ENCODE measurements at places on chromosomes 13 and 19. TPM values are rescaled to one million over a fixed set of nuclear protein-coding genes. Genes with fewer than 3 reads are reported as not detected.
A peak's percentile ranks its signal among the peaks of the same experiment; 100 is the strongest.

Gene CEACAM8
- total RNA-seq, result 1.1 TPM

GRCh38 chr19:9070066-9070465 lies 16.8 kb upstream of the OR1M1 start:
- no peaks in the 10 kb centered on the region for H3K4me1 ChIP-seq
- no peak overlapping the region for H3K4me3 ChIP-seq
- H3K36me3 ChIP-seq, result no peaks in the 10 kb centered on the region
- H3K27ac ChIP-seq, result no peak overlapping the region
- no peaks in the 10 kb centered on the region for H3K27me3 ChIP-seq

GRCh38 chr19:8332976-8333766 lies 9.9 kb downstream of the KANK3 start:
- no peak overlapping the region for H3K4me3 ChIP-seq
- no peak overlapping the region for H3K27ac ChIP-seq
- peaks cover 27% of the 10 kb centered on the region for H3K27me3 ChIP-seq
- H3K4me1 ChIP-seq, result peaks cover 26% of the 10 kb centered on the region

GRCh38 chr13:20566468-20566897 lies 474 bp upstream of the IFT88 start:
- peak overlapping the region; percentile 93 for H3K27ac ChIP-seq
- no peaks in the 10 kb centered on the region for H3K27me3 ChIP-seq
- peaks cover 9% of the 10 kb centered on the region for H3K4me1 ChIP-seq
- no peaks in the 10 kb centered on the region for H3K36me3 ChIP-seq

- H3K27ac ChIP-seq, result peak overlapping the region; percentile 66
- no peak for DNase-seq
- H3K4me3 ChIP-seq, result no peak overlapping the region
- peaks cover 25% of the 10 kb centered on the region for H3K4me1 ChIP-seq
- no peaks in the 10 kb centered on the region for H3K27me3 ChIP-seq
Measured at GRCh38 chr13:110531671-110532083, 29.8 kb downstream of the RAB20 start.

DNA sequence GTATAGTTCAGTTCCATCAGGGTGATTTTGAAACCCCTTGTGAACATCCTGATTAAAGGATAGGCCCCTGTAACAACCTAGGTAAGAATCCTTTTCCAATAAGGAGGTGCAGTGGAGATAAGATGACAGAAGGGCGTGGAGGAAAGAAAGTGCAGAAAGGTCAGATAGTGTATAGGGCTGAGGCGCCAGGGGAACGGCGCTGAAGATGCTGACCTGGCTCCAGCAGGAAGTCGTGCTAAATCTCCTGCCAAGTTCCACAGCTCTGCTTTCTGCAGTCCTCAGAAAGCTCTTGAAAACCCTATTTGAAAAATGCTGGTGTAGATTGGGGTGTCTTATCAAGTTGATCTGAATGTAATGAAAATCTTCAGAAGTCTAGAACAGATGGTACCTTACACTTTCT lies 221.7 kb downstream of the COG6 start:
- DNase-seq, result no peak
- no peaks in the 10 kb centered on the region for H3K36me3 ChIP-seq
- no peak overlapping the region for H3K27ac ChIP-seq
- no peak overlapping the region for H3K4me3 ChIP-seq

DNA sequence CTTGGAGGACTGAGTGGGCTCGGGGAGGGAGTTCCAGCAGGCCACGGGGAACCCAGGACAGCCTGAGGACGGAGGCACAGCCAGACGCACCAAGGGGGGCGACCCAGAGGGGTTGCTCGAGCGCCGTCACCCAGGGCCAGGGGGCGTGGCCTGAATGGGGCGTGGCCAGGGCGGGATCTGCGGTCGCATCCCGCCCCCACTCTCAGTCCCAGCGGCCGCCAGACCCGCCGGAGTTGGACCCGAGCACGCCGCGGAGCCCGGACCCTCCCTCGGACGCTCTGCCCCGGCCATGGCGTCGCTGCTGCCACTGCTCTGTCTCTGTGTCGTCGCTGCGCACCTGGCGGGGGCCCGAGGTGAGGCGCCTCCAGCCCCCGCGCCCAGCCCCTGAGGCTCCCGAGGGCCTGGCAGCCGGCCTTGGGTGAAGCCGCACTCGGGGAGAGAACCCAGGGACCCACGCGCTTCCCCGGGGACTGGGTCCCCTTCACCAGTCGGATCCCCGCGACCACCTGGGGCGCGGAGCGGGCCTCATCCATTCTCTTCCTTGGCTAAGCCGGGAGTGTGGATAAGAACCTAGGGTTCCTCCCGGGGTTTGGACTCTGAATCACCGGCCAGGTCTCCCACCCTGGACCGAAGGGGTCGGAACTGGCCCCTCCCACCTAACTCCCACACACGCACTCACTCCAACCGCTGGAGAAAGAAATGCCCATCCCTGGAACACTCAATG lies at the start of gene CILP2:
Gene CILP2, plus strand, starts transcription at position 205 of the 724 bp plus-strand sequence. Its CDS starts 85 bp downstream, at position 290.
- peak within 1 kb of the TSS; percentile 21 for H3K4me3 ChIP-seq
- H3K27ac ChIP-seq, result no peak within 1 kb of the TSS
- no peaks in the 10 kb centered on the region for H3K36me3 ChIP-seq
- H3K27me3 ChIP-seq, result peaks cover 40% of the 10 kb centered on the region
- peak; percentile 93 for DNase-seq

DNA sequence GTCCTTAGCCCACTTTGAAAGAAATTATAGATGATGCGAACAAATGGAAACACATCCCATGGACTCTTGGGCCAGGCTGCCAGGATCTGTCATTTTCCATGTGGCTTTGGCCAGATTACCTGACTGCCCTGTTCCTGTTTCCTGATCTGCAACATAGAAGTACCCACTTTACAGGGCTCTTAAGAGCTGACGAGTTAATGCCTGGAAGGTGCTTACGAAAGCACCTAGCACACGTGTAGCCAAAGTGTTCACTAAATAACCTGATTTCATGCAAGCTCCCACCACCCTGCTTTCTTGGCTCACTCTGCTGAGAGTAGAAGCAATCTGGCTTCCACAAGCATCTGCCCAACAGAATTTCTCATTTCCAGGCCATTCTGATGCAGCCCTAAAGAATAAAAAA lies 575.2 kb downstream of the MYO16 start:
- H3K4me3 ChIP-seq, result no peak overlapping the region
- DNase-seq, result no peak
- no peaks in the 10 kb centered on the region for H3K4me1 ChIP-seq
- no peaks in the 10 kb centered on the region for H3K27me3 ChIP-seq
- no peaks in the 10 kb centered on the region for H3K36me3 ChIP-seq

DNA sequence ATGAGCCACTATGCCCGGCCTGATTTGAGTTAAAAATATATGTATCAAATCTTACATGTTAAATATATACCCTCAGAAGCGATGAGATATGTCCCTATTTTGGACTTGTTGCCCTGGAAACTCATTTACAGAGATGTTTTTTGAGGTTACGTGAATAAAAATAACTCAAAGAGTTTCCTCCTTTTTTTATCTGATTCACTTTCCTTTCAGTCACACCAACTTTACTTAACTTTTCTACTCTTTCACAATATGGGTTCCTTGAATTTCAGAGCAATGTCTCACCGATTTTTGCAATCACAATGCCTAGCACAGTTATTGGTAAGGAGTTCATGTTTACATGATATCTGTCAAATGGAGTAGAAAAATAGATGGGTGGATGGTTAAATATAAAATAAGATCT lies 2.3 kb downstream of the OR7C2 start:
- H3K36me3 ChIP-seq, result no peaks in the 10 kb centered on the region
- H3K27me3 ChIP-seq, result no peaks in the 10 kb centered on the region
- H3K4me1 ChIP-seq, result no peaks in the 10 kb centered on the region
- no peak for DNase-seq

GRCh38 chr19:33804021-33804799 lies 7.5 kb downstream of the KCTD15 start:
- no peak overlapping the region for H3K4me3 ChIP-seq
- DNase-seq, result no peak
- H3K4me1 ChIP-seq, result no peaks in the 10 kb centered on the region
- peaks cover 6% of the 10 kb centered on the region for H3K36me3 ChIP-seq

- H3K27ac ChIP-seq, result no peak overlapping the region
- no peak overlapping the region for H3K4me3 ChIP-seq
- peaks cover 4% of the 10 kb centered on the region for H3K4me1 ChIP-seq
- H3K36me3 ChIP-seq, result no peaks in the 10 kb centered on the region
- no peaks in the 10 kb centered on the region for H3K27me3 ChIP-seq
Measured at GRCh38 chr13:99208845-99209527, 8.3 kb downstream of the UBAC2 start.

- peaks cover 52% of the 10 kb centered on the region for H3K4me1 ChIP-seq
- peak overlapping the region; percentile 9 for H3K4me3 ChIP-seq
- H3K27ac ChIP-seq, result peak overlapping the region; percentile 84
- no peaks in the 10 kb centered on the region for H3K36me3 ChIP-seq
- no peak for DNase-seq
Measured at GRCh38 chr19:34269968-34270621, 15.7 kb downstream of the GARRE1 start.

Gene KBTBD6
- total RNA-seq, result 5.0 TPM

Gene METTL21C
- not detected for total RNA-seq

DNA sequence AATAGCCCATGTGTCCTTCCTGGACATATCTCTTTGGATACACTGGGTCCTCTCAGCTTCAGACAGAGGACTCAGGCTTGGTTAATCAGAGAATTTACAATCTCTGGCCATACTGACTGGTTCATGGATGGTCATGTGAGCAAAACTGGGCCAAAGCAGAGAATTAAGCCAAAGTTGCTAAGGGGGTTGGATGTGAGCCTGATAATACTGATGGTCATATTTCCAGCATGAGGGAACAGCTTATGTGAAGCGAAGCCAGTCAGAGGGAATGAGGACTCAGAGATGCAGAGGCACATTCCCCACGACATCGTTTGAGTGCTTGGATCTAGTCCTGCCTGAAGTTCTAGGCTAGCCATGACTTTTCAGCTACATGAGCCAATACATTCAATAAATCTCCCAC lies 22.0 kb upstream of the LRRC4B start:
- DNase-seq, result no peak
- no peak overlapping the region for H3K4me3 ChIP-seq
- H3K27me3 ChIP-seq, result no peaks in the 10 kb centered on the region
- no peak overlapping the region for H3K27ac ChIP-seq
- H3K36me3 ChIP-seq, result no peaks in the 10 kb centered on the region

- H3K4me1 ChIP-seq, result no peaks in the 10 kb centered on the region
- no peaks in the 10 kb centered on the region for H3K36me3 ChIP-seq
- H3K27me3 ChIP-seq, result no peaks in the 10 kb centered on the region
Measured at GRCh38 chr19:21680026-21680425, 87.4 kb downstream of the ZNF100 start.

Gene ZNF91
- 48.2 TPM for total RNA-seq

GRCh38 chr13:98393873-98394272 lies 183.0 kb downstream of the STK24 start:
- no peak overlapping the region for H3K27ac ChIP-seq
- H3K36me3 ChIP-seq, result peaks cover 10% of the 10 kb centered on the region
- DNase-seq, result no peak
- no peak overlapping the region for H3K4me3 ChIP-seq
- peaks cover 8% of the 10 kb centered on the region for H3K4me1 ChIP-seq

DNA sequence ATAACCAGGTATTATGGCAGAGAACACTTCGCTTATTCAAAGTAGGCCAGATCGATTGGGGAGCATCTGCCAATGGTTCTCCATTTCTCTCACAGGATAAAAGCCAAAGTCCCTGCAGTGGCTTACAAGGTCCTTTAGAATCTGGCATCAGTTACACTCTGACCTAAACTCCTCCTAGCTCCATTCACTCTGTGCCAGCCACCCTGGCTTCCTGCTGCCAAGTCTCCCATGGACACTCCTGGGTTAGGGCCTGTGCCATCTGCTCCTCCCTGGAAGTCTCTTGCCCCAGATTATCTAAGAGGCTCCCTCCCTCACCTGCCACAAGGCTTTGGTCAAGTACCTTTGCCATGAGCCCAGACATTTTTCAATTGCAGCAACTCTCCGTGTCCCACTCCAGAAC lies 649.2 kb downstream of the DACH1 start:
- no peaks in the 10 kb centered on the region for H3K27me3 ChIP-seq
- H3K4me3 ChIP-seq, result no peak overlapping the region
- no peak overlapping the region for H3K27ac ChIP-seq
- DNase-seq, result no peak

DNA sequence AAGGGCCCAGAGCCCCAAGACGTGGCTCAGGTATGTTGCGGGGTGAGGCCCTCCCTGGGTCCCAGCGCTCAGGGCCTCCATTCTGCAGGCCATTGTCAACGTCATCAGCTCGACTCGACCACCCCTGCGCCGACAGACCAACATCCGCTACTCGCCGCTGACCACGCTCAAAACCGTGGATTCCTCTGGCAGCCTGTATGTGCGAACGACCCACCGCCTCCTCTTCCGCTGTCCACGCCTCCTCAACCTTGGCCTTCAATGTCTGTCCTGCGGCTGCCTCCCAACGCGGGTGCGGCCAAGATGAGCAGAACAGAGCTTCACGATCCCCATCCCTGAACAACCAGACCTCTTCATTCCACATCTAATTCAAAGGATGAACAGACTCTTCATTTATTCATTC lies 8.2 kb downstream of the RDH8 start:
- no peaks in the 10 kb centered on the region for H3K27me3 ChIP-seq
- no peak overlapping the region for H3K27ac ChIP-seq

DNA sequence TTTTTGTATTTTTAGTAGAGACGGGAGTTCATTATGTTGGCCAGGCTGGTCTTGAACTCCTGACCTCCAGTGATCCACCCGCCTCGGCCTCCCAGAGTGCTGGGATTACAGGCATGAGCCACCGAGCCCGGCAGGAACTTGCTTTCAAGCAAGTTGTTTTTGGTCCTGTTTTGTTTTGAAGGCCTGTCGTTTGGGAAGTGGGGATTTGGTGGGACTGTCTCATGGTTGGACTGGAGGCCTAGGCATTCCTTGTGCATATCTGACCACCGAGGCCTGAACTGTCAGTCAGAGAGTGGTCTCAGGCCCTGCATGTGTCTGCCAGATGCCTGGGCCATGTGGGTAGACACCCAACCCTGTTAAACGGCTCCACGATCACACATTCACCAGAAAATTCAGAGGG lies 26.3 kb downstream of the UBXN6 start:
- H3K27ac ChIP-seq, result no peak overlapping the region
- H3K27me3 ChIP-seq, result no peaks in the 10 kb centered on the region
- peaks cover 6% of the 10 kb centered on the region for H3K4me1 ChIP-seq
- peaks cover 39% of the 10 kb centered on the region for H3K36me3 ChIP-seq
- no peak for DNase-seq
- no peak overlapping the region for H3K4me3 ChIP-seq

Gene ZNF699
- 18.9 TPM for total RNA-seq

DNA sequence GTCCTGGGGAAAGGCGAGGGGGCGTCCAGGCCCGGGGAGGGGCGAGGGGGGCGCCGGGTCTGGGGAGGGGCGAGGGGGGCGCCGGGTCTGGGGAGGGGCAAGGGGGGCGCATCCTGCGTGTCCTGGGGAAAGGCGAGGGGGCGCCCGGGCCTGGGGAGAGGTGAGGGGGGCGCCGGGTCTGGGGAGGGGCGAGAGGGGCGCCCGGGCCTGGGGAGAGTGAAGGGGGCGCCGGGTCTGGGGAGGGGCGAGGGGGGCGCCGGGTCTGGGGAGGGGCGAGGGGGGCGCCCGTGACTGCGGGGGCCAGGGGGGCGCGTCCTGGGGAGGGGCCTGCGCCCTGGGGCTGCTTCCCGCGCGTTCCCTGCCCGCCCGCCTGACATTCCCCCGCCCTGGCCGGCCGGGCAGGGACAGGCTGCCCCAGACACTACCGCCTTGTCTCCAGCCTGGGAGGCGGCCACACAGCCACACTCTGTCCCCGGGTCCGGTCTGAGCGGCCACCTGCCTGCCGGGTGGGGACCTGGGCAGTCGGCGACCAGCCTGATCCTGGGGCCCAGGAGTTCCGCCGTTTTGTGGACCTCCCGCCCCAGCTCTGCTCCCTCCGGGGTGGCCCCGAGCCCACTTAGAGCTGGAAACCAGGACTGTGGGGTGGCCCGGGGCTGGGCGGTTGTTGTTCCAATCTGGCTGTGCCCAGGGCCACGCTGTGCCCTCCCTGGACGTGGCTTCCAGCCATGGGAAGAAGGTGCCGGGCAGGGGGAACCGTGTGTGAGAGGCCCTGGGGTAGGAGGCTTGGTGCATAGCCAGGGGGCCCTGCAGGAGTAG lies 11.8 kb downstream of the PALM start:
- H3K27ac ChIP-seq, result no peak overlapping the region
- H3K4me3 ChIP-seq, result no peak overlapping the region
- H3K36me3 ChIP-seq, result no peaks in the 10 kb centered on the region
- peaks cover 10% of the 10 kb centered on the region for H3K4me1 ChIP-seq
